Mammary epithelial cell (primary cell): ENCODE measurements at places on chromosomes 12 and 14. TPM values are rescaled to one million over a fixed set of nuclear protein-coding genes. Genes with fewer than 3 reads are reported as not detected.

The SDR9C7 gene
- not detected in 2 replicates for total RNA-seq

The FLRT2 gene
- total RNA-seq: 92.3 and 172 TPM in 2 replicates

The C3AR1 gene
- total RNA-seq: 0.17 TPM

The TAS2R42 gene
- not detected in 2 replicates for total RNA-seq
